A673 (cell line): ENCODE measurements at places on chromosomes 3 and 15.

DNA sequence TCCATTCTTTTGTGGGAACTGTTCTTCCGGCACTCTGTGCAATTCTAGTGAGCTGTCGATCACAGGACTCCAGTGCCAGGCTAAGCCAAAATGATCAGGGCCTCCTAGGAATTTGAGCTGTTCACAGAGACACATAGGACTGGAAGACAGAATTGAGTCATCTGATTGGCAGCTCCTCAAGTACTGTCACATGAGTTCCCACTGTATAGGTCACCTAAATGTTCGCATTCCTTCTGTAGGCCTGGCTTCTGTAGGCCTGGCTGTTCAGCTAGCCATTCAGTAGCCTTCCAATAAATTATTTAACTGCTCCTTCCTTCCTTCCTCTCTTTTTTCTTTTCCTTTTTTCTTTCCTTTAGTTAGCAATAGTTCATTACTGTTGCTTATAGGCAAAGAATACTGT is 4.3 kb downstream of the PROS1 start:
- H3K36me3 ChIP-seq: no peaks in the 10 kb centered on the region
- no peak overlapping the region for H3K27ac ChIP-seq
- H3K27me3 ChIP-seq: no peaks in the 10 kb centered on the region
- no peak overlapping the region for H3K4me3 ChIP-seq
- H3K4me1 ChIP-seq: peaks cover 4% of the 10 kb centered on the region
- DNase-seq: peak; percentile 68

- no peak for DNase-seq
- no peaks in the 10 kb centered on the region for H3K27me3 ChIP-seq
- H3K36me3 ChIP-seq: no peaks in the 10 kb centered on the region
Observed at GRCh38 chr3:106008766-106009165, 140.0 kb upstream of the CBLB start.

- peaks cover 12% of the 10 kb centered on the region for H3K4me1 ChIP-seq
- no peak for DNase-seq
- no peaks in the 10 kb centered on the region for H3K27me3 ChIP-seq
- H3K4me3 ChIP-seq: no peak overlapping the region
- H3K27ac ChIP-seq: no peak overlapping the region
- H3K36me3 ChIP-seq: no peaks in the 10 kb centered on the region
Observed at GRCh38 chr3:186810336-186810996, 4.2 kb upstream of the RFC4 start.

DNA sequence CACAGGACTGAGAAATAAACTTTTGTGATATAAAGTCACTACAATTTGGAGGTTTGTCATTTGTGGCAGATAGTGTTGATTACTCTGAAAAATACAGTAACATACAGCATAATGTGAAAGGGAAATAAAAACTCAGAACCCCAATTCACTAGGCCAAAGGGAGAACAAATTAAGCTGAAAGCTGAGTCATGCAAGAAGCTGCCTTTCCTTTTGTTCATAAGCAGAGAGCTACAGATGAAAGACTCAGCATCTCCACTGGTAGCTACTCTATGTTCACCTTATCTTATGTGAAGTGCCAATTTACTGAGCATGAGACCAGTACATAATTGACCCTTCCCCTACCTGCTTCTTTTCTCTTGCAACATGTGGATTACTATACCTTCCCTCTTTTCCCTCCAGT is 19.3 kb upstream of the SLTM start:
- H3K4me3 ChIP-seq: no peak overlapping the region
- DNase-seq: no peak
- H3K4me1 ChIP-seq: peaks cover 5% of the 10 kb centered on the region
- H3K27me3 ChIP-seq: no peaks in the 10 kb centered on the region
- H3K27ac ChIP-seq: no peak overlapping the region
